ENCODE measurements at places on chromosomes 5 and 9.

GRCh38 chr9:116057371-116057770, 96.2 kb upstream of the PAPPA start:
- no peak for DNase-seq

GRCh38 chr9:93297659-93298497, 113.9 kb downstream of the WNK2 start:
- DNase-seq = no peak

GRCh38 chr5:1948663-1949191, 66.0 kb upstream of the IRX4 start:
- no peak for DNase-seq

- peak; percentile 4 for DNase-seq
These were observed 79.6 kb downstream of the TLR4 start for GRCh38 chr9:117783828-117784227.

DNA sequence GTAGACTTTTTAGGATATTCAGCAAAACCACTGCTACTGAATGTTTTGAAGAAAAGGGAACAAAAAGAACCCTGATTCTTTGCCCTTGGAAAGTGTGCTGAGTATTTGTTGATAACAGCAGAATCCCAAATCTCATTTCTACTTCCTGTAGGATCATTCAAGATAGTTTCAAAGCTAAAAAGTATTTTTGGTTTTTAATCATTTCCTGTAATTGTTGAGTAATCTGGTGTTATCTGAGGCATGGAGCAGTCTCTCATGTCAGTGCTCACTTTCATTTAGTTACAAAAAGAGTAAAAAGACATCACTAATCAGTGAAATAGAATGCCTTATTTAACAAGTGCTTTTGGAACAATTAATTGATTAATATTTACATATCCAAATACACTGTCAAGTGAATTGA, 56.1 kb downstream of the ITGA2 start:
- DNase-seq = no peak

DNA sequence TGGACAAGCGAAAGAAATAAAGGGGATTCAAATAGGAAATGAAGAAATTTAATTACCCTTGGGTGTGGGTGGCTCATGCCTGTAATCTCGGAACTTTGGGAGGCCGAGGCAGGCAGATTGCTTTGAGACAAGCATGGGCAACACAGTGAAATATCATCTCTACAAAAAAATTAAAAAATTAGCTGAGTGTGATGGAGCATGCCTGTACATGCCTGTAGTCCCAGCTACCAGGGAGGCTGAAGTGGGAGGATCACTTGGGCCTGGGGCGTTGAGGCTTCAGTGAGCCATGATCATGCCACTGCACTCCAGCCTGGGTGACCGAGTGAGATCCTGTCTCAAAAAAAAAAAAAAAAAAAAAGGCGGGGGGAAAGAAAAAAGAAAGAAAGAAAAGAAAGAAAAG, 4.0 kb upstream of the RCL1 start:
- no peak for DNase-seq

- no peak for DNase-seq
These were observed 128.1 kb upstream of the RPS23 start for GRCh38 chr5:82406205-82406773.
